ENCODE measurements at places on chromosomes 4 and X.

DNA sequence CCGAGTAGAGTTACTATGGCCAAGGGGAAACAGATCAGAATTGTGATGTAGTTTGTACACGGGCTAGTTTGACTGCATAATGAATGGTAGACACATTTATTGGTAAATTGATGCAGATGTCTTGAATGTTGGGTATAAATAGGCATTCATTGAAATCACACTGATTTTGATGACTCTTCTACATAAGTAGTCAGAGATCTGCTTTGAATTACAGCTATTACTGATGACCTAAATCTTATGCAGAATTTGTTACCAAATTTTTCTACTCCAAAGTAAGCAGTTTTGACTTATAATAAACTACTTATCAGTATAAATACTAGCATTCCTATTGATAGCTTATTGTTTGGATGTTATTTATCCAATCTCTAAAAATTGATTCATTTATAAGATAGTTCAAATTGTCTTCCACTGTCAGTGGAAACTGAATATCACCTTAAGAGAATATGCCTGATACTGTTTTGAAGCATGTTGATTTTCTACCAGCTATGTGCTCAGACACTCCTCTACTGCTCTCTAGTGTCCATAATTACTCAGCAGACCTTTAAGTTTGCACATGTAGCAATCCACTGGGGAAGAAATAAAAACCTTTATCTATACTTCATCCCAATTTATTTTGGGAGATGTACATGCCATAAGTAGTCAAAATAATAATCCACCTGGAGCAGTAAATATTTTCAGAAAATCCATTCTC lies 120.3 kb downstream of the RASL11B start:
- no peak for DNase-seq

GRCh38 chr4:146477054-146477453 lies 44.7 kb downstream of the SLC10A7 start:
- no peak for DNase-seq

GRCh38 chrX:40140706-40141499 lies 43.1 kb upstream of the BCOR start:
- no peak for DNase-seq

DNA sequence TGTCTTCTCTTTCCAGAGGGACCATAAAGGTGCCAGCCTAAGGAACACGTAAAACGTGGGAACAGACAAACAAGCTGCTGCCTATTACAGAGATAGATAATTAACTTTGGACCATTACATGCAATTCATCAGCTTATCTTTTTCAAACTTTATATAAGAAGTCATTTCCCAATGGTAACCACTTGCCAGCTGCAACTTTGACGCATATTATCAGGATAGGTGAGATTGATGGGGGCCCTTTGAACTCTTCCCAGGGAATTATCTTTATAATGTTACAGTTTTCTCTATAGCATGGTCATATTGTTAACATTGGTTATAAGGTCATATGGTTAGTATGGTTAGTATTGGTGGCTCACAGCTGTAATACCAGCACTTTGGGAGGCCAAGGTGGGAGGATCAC lies 94.1 kb upstream of the BMP2K start:
- DNase-seq, result no peak

DNA sequence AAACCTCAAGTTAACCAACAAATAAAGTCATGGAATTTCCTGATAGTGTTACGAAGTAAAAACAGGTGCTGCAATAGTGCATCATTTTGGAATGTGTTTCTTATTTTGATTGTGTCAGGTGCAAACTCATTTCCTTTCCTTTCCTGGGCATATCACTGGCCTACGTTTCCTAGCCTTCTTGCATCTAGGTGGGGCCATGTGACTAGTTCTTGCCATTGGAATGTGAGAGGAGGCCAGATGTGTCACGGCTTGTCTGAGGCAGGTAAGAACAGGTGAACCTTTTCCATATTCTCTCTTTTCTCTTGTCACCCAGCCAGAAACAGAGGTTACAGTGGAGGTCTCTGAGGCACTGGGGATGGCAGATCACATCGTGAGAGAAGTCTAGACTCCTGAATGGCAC lies 868.0 kb downstream of the RPA4 start:
- DNase-seq, result no peak

Data from H1 (cell line).